EH (cell line): ENCODE measurements at places on chromosomes 3 and 15.

GRCh38 chr3:32583708-32584107 is 13.1 kb upstream of the DYNC1LI1 start:
- DNase-seq: peak; percentile 96

DNA sequence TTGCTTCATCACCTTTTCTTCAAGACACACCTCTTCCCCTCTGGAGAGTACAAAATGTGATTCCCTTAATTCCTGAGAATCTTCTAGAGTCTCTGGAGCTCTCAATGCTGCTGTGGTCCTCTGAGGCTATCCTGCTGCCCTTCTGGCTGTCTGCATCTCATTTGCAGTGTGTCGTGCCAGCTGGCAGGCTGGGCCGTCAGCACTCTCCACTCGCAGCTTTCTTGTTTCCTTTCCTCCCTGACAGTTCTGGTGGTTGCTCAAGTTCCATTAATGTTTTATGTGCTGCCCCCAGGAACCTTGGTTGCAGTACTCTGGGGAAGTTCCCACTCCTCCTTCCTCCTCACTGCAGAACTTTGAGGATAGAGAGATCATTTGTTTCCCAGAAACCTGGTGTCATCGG is 210.8 kb upstream of the ROPN1 start:
- DNase-seq: peak; percentile 30

DNA sequence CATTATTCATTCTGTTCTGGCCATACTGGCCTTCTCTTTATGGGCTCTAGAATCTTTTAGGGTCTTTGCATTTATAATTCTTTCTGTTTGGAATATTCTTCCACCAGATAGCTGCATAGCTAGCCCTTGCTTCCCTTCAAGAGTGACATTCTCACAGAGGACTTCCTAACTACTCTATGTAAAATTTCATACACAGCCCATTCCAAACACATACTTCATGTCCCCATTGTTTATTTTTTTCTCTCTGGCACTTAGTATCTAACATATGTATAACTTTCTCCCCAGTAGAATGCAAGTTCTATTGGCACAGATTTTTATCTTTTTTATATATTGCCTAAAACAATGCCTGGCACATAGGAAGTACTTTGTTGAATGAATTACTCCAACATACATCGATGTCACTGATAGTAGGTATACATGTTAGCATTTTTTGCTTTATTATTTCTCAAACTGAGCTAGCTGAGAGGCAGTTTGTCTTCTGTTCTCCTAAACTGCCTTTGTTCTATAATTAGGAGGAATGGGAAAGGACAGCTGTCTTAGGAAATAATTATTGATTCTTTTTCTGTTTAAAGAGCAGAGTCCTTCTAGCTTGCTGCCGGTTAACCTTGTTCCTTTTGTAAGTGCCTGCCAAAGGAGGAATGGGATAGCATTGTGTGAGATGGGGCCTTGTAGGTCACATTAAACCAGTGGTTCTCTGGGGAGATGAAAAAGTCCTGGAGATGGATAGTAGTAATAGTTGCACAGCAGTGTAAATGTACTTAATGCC is 7.9 kb downstream of the FAM162A start:
- no peak for DNase-seq

- DNase-seq: no peak
Measured at GRCh38 chr3:4351164-4351855, 48.1 kb downstream of the SETMAR start.

DNA sequence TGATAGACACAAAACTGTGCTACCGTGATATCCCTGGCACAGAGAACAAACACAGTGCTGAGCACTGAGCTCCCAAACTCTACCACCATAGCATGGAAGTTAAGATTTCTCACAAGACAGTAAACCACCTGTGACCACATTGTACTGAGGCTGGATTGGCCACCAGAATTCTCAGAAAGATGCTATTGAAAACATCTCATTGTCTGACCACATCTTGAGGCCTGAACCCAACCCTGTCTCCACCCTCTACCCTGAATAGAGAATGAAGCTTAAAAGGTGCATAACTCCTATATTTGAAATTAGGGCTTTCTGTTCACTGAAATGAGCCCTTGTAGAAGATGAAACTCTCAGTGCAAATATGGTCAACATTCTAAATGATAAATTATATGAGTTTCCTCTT is 281.3 kb upstream of the NPAP1 start:
- no peak for DNase-seq

DNA sequence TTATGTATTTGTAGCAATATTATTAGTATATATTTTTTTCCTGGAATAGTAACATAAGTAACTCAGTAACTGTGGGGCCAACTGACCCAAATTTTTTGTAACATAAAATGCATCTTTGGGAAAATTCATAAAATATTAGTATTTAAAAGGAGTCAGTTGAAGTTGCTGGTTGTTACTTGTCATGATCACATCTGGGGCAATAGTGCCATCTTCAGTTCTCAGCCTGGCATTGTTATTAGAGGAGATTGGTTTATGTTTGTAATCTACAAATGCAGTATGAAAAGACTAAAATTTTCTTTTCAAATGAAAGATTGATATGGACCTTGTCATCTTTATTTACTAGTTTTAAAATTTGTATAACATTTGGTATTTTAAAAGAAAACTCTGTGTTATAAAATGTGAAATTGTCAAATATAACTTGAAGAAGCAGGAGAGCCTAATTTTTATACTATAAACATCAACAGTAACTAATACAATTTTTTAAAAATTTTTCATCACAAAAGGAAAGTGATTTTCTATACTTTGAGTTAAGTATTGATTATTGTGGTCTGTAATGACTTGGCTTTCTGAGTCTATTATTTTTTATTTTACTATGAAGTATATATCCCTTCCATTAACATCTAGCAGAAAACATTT is 38.8 kb upstream of the MLF1 start:
- peak; percentile 66 for DNase-seq

GRCh38 chr15:40706121-40706520 is 11.1 kb downstream of the RAD51 start:
- DNase-seq: no peak

DNA sequence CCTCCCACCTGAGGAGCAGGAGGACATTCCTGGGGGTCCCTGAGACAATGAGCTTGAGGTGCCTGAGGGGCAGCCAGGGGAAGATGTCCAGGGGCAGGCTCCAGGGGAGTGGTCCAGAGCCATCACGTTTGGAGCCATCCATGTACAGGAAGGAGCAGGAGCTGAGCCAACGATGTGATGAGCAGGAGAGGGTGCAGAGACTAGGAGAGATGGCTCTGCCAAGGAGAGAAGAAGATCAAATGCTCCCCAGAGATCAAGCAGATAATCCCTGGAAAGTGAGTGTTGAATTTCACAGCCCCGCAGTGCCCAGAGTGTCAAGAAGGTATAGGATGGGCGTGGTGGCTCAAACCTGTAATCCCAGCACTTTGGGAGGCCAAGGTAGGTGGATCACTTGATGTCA is 97.8 kb upstream of the HERC1 start:
- no peak for DNase-seq

DNA sequence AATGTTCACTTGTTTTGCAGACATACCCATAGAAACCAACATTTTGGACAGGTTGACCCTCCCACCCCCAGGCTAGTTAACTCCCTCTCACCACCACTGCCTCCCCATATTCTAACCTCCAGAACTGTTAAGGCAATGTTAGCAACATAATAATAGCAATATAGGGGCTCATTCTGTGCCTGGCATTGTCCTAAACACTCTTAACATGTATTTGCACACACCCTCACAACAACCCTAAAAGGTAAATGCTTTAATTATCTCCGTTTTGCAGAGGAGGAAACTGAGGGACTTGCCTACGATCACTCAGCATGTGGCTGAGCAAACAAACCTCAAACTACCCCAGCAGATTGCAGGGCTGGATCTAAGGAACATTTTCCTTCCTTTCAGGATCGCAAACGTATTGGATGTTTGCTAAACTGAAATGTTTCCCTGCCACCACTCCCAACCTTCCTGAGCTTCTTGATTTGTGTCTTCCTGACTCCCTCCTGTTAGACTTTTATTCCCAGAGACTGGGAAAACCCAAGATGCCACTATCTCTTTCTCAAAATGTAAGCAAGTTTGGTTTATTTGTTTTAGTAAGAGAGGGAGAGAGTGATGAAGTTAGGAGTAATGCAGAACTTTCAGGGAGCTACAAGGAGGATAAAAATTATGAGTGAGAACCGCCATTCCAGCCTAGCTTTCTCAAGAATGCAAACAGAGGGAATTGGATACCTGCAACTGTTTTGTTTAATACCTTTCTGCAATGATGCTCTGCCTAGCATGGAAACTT is 1.3 kb downstream of the SCG5 start:
- peak; percentile 35 for DNase-seq

GRCh38 chr3:19190602-19191001 is 42.3 kb downstream of the KCNH8 start:
- DNase-seq: no peak

GRCh38 chr3:107284612-107285011 is 92.6 kb upstream of the CCDC54 start:
- DNase-seq: peak; percentile 29

- DNase-seq: peak; percentile 3
Measured at GRCh38 chr3:146598535-146598934, 6.6 kb downstream of the PLSCR5 start.

- DNase-seq: no peak
Measured at GRCh38 chr3:16300307-16300706, 35.3 kb downstream of the OXNAD1 start.

- peak; percentile 76 for DNase-seq
Measured at GRCh38 chr15:77085297-77085696, 14.4 kb upstream of the TSPAN3 start.

DNA sequence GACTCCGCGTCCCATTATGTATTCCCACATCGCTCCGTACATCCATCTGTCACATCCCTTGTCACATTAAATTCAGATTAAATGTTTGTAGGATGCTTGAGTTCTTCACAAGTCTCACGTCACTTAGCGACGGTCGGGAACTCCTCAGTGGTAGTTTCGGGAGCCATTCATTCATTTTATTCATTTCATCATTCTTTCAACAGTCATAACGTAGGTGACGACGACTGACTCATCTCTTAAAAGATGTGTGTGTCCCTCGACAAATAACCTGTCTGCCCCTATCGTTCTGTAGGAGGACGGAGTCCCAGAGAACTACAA is 272 bp upstream of the SRPRB start:
- DNase-seq: no peak

GRCh38 chr15:59376733-59377132 is 4.1 kb upstream of the MYO1E start:
- DNase-seq: peak; percentile 44

DNA sequence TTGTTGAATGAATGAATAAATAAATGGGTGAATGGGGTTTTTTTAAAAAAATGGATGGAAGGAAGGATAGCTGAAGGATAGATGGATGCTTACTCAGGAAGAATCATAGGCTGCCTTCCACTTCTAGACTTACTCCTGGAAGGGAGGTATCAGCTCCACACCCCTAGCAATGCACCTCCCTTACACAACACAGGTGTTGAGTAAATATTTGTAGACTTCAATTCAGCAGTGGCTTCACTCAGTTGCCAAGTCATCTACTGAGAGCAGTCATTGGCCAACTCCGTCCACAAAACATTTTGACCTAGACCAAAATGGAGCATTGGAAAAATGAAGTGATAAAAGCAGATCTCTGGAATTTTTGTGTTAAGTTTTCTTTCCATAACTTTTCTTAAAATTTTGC is 65.5 kb upstream of the ST8SIA2 start:
- DNase-seq: no peak

DNA sequence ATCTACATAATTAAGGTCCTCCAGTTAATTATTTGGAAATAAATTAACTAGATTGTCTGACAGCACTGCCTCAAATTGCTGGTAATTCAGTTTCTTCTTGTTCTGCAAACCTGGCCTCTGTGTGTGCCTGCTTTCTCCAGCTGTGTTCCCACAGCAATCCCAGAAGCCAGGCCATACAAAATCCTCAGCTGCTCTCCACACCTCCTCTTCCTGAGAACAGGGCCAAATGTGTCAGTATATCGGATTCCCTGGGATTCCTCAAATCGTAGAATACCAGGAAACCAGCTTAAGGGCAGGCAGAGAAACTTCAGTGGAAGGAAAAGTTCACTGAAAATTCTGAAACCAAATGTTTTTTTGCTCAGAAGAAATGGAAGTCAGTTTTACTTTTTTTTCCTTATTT is 261.4 kb downstream of the ZMAT3 start:
- DNase-seq: no peak

DNA sequence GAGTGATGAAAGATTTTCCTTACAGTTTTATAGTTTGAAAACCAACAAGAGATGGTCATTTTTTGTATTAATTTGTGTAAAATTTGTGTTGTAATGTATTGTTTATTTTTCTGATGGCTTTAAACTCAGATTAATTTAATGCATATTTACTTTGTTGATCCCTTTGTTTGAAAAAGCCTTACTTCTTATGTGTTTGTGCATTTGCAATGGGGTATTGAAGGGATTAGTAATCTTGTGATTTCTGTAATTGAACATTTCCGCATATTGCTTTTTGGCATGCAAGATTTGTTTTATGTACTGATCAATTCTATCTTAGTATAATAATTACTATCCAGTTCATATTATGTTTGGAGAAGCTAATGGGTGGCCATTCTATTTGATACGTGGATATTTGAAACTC is 98.4 kb upstream of the ROBO1 start:
- no peak for DNase-seq

- no peak for DNase-seq
Measured at GRCh38 chr15:23436421-23436820, 10.6 kb downstream of the GOLGA6L2 start.

DNA sequence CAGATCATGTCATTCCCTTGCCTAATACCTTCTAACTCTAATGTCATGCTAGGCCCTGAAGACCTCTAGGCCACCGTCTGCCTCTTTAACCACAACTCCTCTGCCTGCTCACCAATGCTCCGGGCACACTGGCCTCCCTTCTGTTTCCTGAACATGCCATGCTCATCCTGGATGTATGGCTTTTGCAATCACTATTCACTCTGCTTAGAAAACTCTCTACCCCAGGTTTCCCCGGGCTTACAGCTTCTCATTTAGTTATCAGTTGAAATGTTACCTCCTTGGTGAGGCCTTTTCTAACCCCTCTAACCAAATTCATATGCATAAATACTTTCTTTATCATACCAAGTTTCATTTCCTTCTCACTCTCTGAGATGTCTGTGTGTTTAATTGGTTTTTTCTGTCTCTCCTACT is 727.8 kb upstream of the CFAP20DC start:
- no peak for DNase-seq

GRCh38 chr15:60493166-60493565 is 14.2 kb upstream of the ICE2 start:
- DNase-seq: no peak

DNA sequence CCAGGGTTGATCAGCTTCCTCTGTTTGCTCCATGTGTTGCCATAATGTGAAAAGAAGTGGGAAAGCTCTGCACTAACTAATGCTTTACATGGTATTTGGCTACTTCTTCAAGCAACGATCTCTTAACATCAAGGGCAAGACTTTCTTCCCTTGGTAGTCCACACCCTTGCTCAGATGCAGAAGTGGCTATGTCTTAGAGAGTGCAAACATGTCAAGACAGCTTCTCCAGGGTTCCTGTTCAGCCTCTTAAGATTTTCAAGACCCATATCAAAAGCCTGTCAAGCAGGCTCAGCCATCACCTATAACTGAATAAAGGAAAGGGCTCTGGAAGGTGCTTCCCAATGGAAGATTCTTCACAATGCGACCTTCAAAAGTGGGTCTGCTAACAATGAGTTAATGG is 64.8 kb upstream of the CSTA start:
- no peak for DNase-seq

GRCh38 chr15:67105065-67105951 is 39.9 kb downstream of the SMAD3 start:
- peak; percentile 100 for DNase-seq

GRCh38 chr3:85360742-85361387 is 402.1 kb downstream of the CADM2 start:
- DNase-seq: no peak
